ENCODE measurements at places on chromosomes 3 and 15.

- DNase-seq = no peak
These were observed 534.7 kb upstream of the CBLB start for GRCh38 chr3:106403371-106404145.

DNA sequence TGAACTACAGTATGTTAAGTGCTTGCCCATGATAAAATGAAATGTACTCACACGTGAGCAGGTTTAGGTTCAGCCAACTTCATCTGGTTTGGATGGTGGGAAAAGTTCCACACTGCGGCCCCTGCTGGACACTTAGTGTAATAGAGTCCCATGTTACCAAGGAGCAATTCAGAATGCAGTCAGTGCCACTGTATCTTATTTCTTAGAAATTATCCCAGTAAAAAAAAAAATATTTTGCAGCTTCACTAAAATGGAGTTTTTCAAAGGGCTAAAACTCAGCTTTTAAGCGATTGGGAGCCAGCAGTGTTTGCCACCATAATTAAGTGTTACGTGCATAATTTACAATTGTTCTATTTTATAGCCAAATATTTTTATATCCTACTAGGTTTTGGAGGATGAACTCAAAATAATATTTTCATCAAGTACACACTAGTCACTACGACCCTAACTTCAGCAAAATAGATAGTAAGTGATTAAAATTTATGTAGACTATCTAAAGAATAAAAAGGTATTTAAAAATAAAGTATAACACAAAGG lies 371.7 kb upstream of the GBE1 start:
- peak; percentile 26 for DNase-seq

- DNase-seq = no peak
These were observed 963.4 kb upstream of the CFAP20DC start for GRCh38 chr3:60013241-60013640.

- DNase-seq = no peak
These were observed 972.0 kb downstream of the TUSC7 start for GRCh38 chr3:117681619-117682018.

DNA sequence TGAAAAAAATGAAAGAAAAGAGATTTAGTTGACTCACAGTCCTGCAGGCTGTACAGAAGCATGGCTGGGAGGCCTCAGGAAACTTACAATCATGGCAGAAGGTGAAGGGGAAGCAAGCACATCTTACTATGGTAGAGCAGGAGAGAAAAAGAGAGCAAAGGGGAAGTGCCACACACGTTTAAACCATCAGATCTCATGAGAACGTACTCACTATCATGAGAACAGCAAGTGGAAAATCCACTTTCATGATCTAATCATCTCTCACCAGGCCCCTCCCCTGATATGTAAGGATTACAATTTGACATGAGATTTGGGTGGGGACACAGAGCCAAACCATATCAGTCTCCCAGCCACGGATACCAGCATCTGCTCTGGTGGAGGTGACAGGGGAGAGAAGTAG lies 50.8 kb upstream of the CPOX start:
- DNase-seq = no peak

GRCh38 chr15:29270169-29270955 lies 740 bp upstream of the NSMCE3 start:
- DNase-seq = peak; percentile 57

DNA sequence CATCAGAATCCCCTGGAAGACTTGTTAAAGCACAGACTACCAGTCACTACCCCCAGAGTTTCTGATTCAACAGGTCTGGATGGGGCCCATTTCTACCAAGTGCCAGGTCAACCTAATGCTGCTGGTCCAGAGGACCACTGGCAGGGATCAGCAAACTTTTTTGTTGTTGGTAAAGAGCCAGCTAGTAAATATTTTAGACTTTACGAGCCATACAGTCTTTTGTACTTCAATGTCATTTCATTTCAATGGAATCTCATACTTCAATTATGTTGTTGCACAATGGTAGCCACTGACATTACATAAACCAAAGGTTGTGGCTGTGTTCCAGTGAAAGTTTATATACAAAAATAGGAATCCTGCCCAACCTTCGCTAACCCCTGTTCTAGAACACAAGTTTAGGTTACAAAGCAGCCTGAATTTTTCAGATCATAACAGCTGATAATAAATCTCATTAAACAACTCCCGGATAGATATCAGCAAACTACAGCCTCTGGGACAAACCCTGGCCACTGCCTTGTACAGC lies 28.7 kb downstream of the ULK4 start:
- DNase-seq = no peak

DNA sequence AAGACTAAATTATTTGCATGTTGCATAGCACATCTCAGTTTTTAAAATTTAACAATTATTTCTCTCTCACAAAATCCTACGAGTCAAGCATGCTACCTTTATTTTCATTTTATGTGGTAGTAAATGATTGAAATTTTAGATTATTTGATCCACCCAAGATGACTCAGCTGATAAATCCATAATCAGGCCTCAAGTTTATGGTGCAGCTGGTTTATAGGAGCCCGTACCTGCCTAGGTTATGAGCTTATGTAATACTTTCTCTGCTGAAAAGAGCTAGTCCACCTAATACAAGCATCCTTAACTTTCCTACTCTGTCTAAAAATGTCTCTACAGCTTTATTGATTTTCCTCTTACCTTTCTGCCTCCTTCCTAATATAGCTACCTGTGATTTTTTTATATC lies 41.2 kb downstream of the SLC2A2 start:
- no peak for DNase-seq

GRCh38 chr15:69749797-69750196 lies 297.2 kb downstream of the RPLP1 start:
- DNase-seq = no peak

GRCh38 chr15:58665672-58666071 lies 83.8 kb downstream of the ADAM10 start:
- no peak for DNase-seq

DNA sequence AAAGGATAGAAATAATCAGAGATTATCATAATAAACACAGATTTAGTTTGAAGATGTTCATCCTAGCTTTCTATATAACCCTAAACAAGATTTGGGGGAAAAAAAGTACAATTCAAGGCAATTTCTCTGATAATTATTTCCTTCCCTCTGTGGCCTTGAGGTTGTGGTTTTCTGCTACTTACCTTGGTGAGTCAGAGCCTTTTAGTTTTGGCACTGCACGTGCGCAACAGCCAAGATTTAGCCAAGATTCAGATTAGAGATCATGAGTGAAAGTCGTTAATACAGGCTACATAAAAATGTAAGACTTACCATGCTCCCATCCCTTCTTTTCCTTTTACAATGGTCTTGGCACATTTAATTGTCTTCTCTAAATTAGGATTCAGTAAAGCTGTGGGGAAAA lies 6.7 kb downstream of the LYZL4 start:
- no peak for DNase-seq

GRCh38 chr3:10964537-10965167 lies 27.9 kb upstream of the SLC6A1 start:
- no peak for DNase-seq

DNA sequence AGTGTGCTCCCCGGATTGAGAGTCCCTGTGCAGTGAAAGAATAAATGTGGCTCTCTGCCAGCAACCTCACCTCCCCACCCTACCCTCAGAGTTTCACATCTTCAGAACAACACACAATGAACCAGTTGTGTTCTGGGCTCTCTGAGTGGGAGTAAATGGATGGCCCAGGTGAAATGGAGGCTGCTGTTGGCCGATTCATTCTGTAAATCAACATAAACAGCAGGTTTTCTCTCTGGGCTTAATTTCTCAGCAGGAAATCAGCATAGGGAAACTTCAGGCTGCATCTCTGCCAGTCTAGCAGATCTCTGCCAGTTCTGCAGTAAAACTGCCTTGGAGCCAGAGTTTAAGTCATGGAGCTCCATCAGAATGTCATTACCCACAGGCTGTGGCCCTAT lies 54.6 kb upstream of the FURIN start:
- DNase-seq = no peak

DNA sequence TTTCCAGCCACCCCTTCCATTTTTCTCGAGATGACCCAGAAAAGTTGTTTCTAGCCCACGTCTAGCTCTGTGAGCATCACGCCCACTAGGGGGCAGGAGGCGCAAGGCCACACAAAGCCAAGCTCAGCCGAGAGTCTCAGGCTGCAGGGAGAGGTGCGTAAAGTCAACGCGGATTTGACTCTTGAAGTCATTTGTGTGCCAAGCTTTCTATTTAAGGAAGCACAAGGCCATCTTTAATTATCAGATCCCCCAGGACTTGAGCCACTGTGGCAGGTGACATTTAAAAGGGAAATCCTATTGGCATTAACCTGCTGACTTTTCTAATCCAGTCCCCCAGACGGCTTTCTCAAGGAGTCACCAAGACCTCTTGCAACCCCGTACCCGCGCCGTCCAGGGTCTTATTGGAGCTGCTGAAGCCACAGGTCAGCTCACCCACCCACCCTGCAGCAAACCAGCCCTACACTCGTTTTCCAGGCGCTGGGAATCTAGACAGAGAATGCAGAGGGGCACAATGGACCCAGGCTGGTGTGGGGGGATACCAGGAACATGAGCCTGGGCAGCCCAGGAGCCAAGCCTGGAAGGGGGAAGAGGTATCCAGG lies 62.1 kb downstream of the CAPN7 start:
- DNase-seq = peak; percentile 90

- DNase-seq = peak; percentile 57
These were observed 384.0 kb upstream of the TPM1 start for GRCh38 chr15:62658498-62658897.

DNA sequence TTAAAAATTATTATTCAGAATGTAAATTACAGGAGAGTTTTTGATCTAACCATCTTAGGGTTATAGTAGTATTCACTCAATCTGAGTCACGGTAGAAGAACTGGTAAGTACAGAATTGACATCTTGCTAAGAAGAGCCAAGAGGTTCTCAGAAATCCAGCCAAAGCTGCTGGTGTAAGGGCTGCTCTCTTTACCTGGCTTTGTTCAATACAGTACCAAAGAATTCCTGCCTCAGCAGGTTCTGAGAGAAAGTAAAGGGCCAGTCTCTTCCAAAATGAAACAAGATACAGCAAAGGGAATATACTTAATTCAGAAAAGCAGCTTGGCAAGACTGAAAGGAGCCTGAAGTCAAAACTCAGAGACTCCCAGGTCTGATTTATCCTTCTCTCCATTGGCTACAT lies 193.1 kb downstream of the TNIK start:
- DNase-seq = peak; percentile 73

GRCh38 chr3:189712906-189713483 lies 81.8 kb downstream of the TP63 start:
- no peak for DNase-seq
